ENCODE measurements at places on chromosomes 3 and 15.

DNA sequence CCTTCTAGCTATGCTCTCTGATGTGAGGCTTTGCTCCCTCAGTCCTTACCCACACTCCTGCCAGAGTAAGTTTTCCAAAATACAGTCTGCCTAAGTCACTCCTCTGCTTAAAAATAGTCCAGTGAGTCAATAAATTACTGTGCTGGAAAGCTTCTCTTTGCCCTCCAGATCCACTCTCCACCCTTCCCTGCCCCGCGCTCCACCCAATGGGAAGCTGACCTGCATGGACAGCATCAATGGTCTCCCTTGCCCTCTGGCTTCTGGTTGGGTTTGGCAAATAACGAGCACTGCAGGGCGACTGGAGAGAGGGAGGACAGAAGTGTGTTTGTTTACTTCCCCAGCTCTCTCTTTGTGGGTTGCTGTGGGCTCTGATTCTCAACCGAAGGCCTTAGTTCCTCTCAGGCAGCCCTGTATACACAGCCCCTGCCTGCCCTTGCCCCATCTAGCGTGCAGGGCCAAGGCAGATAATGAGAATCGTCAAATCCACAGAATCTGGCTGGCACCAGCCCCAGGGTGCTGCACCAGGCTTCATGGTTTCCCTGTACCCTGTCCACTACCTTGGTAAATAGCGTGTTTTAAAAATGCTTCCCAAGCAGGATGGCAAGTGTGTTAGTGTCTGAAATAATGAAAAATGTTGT, 110.4 kb downstream of the ADAMTSL3 start:
- DNase-seq, result no peak

- DNase-seq, result no peak
These were observed 654.6 kb upstream of the LMCD1 start for GRCh38 chr3:7847021-7847420.

- no peak for DNase-seq
These were observed 92.0 kb downstream of the PDE8A start for GRCh38 chr15:85073556-85074194.

- no peak for DNase-seq
These were observed 56.5 kb downstream of the SMAD3 start for GRCh38 chr15:67121644-67122605.

DNA sequence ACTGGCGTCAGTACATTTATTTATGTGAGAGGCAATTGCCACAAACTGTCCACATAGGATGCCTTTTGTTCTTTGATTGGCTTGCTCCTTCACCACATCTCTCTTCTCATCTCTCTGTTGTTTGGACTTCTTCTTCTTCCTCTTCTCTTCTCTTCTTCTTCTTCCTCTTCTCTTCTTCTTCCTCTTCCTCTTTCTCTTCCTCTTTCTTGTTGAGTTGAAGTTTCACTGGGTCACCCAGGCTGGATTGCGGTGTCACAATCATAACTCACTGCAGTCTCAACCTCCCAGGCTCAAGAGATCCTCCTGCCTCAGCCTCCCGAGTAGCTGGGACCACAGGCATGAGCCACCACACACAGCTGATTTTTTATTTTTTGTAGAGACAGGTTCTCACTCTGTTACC, 67.7 kb upstream of the GSK3B start:
- DNase-seq, result no peak

- no peak for DNase-seq
These were observed 169.3 kb upstream of the TPM1 start for GRCh38 chr15:62873203-62873602.

DNA sequence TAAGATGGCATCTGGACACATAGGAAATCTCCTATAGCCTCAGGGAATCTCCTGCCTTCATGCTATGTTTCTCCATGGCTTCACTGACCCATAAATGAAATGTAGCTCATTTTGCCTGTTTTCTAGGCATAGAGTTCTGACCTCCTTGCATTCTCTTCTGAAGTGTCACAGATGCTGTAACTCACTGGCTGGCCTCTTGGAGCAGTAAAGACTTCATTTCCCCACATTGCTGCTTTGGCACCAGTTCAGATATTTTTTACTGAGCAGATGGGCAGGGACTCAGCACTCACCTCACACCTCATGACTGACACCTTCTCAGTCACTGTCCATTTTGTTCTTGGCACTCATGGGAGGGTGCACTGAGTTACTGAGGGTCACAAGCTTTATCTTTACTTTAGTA, 286.7 kb upstream of the TGFBR2 start:
- DNase-seq, result no peak

DNA sequence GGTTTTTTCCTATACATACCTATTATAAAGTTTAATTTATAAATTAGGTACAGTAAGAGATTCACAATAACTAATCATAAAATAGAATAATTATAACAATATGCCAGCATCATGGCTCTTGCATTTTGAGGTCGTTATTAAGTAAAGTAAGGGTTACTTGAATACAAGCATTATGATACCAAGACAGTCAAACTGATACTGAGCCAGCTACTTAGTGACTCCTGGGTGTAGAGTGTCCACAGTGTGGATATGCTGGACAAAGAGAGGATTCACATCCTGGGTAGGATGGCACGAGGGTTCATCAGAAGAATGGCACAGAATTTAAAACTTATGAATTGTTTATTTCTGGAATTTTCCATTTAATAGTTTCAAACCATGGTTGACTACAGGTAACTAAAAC, 157.2 kb upstream of the IL12A start:
- no peak for DNase-seq

GRCh38 chr3:40739971-40740370, 215.2 kb downstream of the ZNF621 start:
- no peak for DNase-seq

GRCh38 chr3:156483961-156484787, 70.7 kb downstream of the SSR3 start:
- no peak for DNase-seq

GRCh38 chr15:91572110-91572509, 281.4 kb upstream of the SLCO3A1 start:
- no peak for DNase-seq

DNA sequence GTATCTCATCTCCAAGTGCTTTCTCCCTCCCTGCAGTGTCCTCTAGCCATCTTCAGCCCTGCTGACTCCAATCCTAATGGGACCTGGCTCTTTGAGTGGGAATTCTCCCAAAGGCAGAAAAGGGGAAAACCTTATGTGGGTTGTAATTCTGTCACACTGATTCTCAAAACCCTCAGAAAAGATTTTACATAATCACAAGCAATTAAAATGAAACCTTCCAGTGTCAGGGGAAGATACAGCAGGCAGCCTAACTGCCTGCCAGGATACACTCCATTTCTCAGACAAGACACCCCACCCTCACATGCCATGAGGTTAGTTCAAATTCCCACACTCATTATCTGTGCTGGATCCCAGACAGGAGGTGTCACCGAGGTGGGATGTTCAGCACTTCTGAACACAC, 121.4 kb downstream of the RFTN1 start:
- no peak for DNase-seq

DNA sequence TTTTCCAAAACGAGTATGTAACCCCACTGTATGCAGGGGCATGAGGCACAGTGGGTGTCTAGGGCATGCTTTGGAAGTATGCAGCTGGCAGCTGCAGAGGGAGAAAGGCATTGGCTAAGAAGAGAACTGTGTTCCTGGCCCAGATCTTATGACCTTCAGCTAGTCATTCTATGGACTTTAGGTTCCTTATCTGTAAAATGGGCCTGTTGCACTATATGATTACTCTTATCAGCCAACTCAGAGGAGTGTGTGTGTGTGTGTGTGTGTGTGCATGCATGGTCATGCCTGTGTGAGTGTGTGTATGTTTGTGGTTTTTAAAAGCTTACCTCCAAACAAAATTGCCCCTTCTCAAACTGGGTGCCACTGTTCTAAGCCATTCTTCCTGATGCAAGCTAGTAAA, 27.4 kb upstream of the CHST2 start:
- DNase-seq, result no peak

DNA sequence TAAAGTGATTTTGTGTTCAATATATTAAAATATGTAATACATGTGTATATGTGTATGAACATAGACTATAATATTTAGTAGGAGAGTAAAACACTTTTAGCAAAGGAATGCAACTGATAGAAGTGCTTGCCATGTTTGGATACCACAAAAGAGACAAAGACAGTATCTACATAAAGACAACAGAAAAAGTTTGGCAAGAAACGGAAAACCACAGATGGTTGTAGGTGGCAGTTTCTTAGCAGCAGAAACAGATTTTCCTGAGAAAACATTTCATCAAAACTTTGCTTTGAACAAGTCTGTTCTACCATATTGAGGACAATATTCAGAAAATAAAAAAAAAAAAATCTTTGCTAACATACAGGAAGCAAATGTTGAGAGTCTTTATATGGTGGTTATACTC, 1560.4 kb upstream of the GBE1 start:
- DNase-seq, result no peak

DNA sequence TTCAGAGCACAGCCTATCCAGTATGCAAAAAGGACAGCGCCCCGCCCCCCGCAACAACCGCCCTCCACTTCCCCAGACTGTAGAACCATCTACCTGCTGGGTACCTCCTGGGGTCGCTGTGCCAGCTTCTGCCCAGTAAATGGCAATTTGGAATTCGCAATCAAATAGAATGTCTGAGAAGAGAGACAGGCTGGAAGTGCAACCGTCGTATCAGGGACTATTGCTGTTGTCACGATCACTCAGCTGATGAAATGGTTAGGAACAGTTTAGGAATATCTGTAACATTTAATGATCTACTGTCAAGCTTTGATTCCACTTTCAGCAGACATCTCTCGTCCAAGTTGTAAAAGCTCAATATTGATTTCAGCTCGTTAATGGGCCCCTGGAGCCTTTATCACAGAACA, 13.3 kb upstream of the PARL start:
- DNase-seq, result no peak

DNA sequence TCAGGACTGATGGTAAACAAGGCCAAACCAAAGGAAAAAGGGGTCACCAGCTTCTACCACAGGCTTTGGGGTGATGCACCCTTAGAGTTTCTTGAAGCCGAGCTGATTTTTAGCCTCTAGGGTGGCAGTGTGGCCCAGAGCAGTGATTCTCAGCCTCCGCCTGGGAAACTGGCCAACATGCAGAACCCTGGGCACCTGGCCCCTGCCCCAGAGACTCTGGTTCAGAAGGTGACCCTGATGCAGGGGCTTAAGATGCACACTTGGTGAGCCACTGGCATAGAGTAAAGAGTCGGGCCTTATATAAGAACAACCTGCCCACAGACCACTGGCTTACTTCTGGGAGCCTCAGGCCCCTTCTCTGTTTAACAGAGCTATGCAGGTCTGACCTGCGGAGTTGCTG, 44.5 kb downstream of the SYNM start:
- DNase-seq, result no peak

- no peak for DNase-seq
These were observed 801.3 kb downstream of the EPHA3 start for GRCh38 chr3:89908711-89909213.

DNA sequence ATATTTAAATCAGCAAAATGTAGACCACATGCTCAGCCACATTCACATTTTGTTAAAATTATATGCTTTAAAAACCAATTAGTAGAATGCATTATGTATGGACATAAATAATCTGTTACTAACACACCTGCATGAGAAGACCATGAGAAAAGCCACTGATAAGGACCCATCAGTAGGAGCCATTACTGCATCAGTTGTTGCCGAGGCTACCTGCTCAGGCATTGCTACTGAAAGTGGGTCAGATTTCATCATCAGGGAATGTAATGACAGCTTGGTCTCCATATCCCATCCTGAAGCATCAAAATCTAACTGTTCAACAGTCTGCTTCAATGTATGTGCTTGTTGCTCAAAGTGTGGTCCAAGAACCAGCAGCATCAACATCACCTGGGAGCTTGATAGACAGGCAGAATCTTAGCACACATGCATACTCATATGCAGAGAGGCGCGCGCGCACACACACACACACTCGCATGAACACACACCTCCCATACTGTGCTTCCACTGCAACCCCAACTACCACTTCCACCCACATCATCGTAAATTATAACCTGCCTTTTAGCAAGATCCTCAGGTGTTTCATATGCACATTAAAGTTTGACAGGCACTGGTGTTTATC, 72.4 kb upstream of the FOXB1 start:
- DNase-seq, result no peak

- no peak for DNase-seq
These were observed 6.2 kb upstream of the NEDD4 start for GRCh38 chr15:55999658-56000057.

- DNase-seq, result no peak
These were observed 874.7 kb upstream of the GBE1 start for GRCh38 chr3:82636177-82636576.

- DNase-seq, result no peak
These were observed 10.6 kb downstream of the ARPP19 start for GRCh38 chr15:52558196-52558595.

- DNase-seq, result no peak
These were observed 137.7 kb upstream of the NECTIN3 start for GRCh38 chr3:110933821-110934426.
